ENCODE measurements at places on chromosomes 7 and 10. TPM values are rescaled to one million over a fixed set of nuclear protein-coding genes. Genes with fewer than 3 reads are reported as not detected.

The CALCR gene
- not detected for total RNA-seq

The FLNC gene
- 0.84 TPM for total RNA-seq

The AFAP1L2 gene
- 8.0 TPM for total RNA-seq

The WNT16 gene
- total RNA-seq = not detected

The ZNF467 gene
- 4.6 TPM for total RNA-seq

The TFR2 gene
- 0.71 TPM for total RNA-seq
